ENCODE measurements at places on chromosomes 16 and 17.
A peak's percentile ranks its signal among the peaks of the same experiment; 100 is the strongest.

DNA sequence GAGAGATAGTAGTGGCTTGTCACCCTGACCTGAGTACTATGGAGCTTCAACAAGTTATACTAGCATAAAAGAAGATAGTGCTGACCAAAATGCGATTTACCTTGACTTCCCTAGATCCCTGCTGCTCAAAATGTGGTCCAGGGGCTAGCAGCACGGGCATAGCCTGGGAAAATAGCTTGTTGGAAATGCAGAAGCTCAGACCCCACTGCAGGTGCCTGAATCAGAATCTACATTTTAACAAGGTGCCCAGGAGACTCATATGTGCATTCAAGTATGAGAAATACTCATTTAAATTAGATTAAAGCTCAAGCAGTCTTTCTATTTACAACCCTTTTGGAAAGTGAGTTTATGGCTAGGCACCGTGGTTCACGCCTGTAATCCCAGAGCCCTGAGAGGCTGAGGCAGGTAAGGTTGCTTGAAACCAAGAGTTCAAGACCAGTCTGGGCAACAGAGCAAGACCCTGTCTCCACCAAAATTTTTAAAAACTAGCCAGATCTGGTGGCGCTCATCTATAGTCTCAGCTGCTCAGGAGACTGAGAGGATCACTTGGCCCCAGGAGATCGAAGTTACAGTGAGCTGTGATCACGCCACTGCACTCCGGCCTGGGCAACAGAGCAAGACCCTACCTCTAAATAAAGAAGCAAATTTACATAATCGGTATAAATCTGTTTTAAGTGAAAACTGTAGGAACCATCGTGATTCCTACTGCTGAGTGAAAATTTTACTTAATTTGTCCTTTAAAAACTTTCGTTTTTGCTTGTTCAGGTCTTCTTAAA lies 7.3 kb downstream of the APOH start:
- DNase-seq: no peak

DNA sequence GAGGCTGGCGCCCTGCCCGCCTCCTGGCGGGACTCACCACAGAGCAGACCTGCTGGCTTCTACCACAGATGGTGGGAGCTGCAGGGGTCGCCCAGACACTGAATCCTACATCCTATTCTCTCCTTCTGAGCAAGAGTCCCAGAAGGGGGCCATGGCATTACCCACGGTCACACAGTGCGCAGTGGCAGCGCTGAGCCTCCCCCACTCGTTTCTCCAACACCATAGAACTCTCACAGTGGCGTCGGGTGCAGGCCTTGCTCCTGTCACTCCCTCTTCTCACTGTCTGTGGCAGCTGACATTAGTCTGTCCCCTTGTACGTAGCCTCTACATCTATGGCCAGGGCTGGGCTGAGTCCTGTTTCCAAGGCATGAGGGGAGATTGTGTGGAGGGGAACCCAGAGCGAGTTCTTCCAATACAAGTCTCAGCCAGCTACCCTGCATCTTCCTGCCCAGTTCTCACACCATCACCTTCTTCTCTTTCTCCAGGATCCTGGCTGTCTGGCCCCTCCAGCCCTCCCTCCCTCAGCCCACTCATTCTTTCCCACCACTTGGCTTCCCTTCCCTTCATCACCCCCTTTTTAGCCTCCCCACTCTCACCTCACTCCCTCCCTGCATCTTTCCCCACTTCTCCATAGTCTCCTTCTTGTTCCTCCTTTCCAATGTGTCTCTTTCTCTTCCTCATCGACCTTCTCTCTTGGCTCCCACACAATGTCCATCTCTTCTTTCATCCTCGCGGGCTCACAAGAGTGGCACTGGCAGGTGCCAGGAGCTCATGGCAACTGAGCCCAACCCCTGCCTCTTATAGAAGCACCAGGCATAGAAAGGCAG lies 5.9 kb downstream of the UBTF start:
- no peak for DNase-seq

GRCh38 chr16:31435341-31436220 lies 7.0 kb downstream of the ZNF843 start:
- no peak for DNase-seq

- no peak for DNase-seq
Measured at GRCh38 chr17:68693466-68693865, 92.3 kb upstream of the FAM20A start.

- no peak for DNase-seq
Measured at GRCh38 chr17:11997972-11998233, 628 bp upstream of the ZNF18 start.

DNA sequence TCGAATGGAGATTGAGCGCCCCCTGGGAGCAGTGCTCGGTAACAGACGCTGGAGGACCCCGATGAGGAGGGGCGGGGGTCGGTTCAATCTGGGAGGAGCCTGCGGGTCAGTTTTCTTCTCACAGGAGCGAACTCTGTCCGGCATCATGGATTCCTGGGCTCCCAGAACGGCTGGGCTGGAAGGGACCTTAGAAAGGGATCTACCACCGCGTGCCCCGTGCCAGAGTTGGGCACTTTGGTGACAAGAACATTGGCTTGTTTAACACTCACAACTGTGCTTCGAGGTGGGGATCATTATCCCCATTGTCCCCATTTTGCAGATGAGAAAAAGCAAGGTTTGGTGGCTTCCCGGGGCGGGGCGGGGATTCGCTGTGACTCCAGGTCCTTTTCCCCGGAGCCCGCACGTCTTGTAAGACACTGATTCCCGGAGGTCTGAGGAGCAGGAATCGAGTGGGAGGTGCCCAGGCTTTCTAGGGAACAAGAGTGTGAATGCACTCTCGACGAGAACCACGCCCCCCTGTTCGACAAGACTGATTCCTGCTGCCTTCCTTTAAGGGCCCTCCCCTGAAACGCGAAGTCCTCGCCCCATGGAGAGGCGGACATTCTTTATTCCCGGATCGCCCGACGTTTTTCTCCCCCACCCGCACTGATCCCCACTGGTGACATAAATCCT lies 1.5 kb upstream of the FBXL19 start:
- peak; percentile 87 for DNase-seq

DNA sequence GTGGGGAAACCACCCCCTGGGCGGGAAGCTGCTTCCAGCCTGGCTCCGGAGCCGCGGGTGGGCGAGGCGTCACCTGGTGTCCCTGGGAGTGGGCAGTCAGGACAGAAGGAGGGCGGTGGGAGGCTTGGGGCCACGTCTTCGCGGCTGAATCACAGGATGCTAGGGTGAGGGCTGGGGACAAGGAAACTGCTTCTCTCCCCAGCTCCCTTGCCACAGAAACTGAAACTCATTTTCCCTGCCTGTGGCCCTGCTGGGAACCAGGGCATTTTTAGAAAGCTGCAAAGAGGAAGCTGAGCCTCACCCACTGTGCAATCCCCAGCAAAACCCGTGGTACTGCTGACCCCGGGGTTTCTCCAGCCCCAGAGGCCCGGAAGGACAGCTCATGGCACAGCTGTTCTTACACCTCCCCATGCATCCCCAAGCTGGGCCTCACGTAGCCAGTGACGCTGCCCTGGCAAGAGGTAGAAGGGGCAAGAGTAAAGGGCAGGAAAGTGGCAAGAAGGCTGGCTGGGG lies 8.2 kb downstream of the RHBDF2 start:
- DNase-seq: peak; percentile 51

DNA sequence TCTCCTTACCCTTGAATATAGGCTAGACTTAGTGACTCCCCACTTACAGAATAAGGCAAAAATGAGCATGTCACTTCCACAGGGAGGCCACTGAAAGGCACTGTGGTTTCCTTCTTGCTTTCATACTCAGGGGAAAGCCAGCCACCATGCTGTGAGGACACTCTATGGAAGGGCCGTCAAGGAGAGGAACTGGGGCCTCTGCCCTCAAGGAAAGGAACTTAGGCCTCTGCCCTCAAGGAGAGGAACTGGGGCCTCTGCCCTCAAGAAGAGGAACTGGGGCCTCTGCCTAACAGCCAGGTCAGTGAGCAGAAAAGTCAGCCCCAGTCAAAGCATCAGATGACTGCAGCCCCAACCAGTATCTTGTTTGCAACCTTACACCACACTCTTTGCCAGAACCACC lies 30.1 kb downstream of the VPS35 start:
- peak; percentile 30 for DNase-seq

DNA sequence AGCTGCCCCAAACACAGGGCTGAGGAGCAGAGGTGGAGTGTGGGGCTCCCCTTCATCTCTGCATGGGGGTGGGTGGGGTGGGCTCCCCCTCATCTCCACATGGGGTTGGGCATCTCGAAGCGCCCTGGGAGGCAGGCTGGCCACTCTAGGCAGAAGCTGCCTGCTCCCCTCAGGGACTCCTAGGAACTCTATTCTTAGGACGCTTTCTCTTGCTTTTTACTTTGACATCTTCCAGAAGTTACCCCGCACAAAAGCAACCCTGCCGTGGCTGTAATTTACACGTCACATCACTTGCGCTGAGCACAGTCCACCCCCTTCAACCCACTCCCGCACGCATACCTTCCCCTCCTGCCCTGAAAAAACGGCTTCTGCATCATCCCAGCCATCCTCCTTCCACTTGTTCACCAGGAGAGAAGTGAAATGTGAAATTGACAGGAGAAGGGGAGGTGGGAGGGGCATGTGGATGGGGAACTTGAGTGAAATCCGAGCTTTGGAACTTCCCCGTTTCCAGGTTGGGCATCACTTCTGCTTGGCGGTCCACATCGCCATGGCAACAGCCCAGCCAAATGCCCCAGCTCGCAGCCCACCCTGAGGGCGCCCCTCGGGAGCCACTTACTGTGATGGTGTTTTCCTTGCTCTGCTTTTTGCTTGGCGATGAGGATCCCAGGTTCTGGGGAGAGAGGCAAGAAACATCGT lies 53.7 kb upstream of the RCVRN start:
- no peak for DNase-seq

DNA sequence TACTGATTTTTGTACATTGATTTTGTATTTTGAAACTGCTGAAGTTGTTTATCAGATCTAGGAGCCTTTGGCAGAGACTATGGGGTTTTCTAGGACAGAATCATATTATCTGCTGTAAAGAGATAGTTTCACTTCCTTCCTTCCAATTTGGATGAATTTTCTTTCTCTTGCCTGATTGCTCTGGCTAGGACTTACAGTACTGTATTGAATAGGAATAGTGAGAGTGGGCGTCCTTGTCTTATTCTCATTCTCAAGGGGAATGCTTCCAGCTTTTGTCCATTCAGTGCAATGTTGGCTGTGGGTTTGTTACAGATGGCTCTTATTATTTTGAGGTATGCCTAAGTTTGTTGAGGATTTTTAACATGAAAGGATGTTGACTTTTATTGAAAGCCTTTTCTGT lies 290.1 kb downstream of the MAP2K4 start:
- DNase-seq: no peak

- no peak for DNase-seq
Measured at GRCh38 chr16:9499941-9500593, 408.6 kb downstream of the HAPSTR1 start.

DNA sequence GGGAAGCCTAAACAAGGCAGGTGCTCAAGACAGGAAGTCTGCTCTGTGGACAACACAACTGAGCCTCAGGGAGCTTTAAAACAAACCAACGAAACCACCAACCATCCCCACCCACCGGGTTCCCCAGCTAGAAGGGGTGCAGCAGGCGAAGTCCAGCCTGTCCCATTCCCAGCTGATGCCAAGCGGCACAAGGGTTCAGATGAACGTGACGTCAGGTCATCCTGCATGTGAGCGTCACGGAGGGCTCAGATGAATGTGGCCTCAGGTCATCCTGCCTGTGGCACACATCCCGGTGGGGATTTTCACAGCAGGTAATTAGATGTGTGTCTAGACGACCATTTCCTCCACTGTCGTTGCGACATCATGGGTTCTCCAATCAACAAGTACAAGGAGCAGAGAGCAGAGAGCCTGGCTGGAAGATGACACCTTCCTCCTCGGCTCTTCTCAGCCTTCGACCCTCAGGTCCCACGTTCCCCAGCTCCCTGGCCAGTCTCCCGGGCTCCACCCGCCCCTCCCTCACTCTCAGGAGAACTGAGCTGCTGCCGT lies 246.5 kb downstream of the FOXL1 start:
- no peak for DNase-seq

GRCh38 chr17:48129981-48130380 lies 22.4 kb downstream of the SNX11 start:
- DNase-seq: no peak

- DNase-seq: no peak
Measured at GRCh38 chr16:86568677-86569623, 2.3 kb downstream of the FOXC2 start.

- no peak for DNase-seq
Measured at GRCh38 chr17:78873519-78874340, 29.3 kb downstream of the CEP295NL start.

DNA sequence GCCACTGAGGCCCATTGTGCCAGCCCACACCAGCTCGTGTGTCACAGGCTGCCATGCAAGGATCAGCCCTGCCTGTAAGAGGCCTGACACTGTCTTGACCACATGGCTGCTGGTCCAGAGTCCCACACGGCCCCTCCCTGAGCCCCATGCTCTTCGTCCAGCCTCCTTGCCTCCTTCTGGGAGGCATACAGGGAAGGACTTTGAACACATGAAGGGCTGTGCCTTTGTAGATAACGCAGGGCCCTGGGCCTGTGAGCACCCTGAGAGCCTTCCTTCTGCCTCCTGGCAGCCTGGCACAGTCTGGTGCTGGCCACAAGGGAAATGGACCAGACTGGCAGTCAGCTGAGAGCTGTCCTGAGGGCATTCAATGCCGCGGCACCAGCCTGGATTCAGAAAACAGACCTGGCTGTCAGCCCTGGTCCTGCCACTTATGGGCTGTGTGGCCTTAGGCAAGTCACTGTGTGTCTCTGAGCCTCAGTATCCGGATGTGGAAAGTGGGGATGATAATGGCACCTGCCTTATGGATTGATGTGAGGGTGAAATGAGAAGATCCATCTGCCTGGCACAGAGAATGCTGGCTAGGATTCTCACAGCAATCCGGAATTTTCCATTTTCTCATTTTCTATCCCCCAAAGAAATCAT lies 19.2 kb upstream of the SPNS2 start:
- DNase-seq: no peak

GRCh38 chr16:58462499-58462996 lies 37.4 kb upstream of the NDRG4 start:
- DNase-seq: no peak

GRCh38 chr16:29645694-29646187 lies 17.3 kb upstream of the SPN start:
- DNase-seq: no peak

DNA sequence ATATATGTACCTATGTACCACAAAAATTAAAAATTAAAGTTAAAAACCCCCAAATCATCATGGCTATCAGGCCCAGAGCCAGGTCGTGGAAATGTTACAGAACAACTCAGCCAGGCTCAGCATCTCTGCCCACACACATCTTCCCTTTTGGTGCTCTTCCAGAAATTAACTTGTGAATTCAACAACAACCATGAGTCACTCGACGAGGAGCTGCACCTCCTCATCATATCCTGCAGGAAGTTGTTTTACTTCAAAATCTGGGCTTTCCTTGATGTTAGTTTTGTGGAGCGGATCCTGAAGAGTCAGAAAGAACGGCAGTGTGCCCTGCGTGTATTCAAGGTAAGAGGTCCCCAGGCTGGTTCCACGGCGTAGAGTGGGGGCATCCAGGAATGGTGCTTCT lies 10.6 kb downstream of the FBXO39 start:
- no peak for DNase-seq

GRCh38 chr17:4204710-4205173 lies 59.0 kb downstream of the ANKFY1 start:
- no peak for DNase-seq

GRCh38 chr17:29176558-29177351 lies 3.4 kb downstream of the MYO18A start:
- peak; percentile 51 for DNase-seq

GRCh38 chr17:78438694-78439325 lies 60.4 kb downstream of the PGS1 start:
- no peak for DNase-seq
